ENCODE measurements at places on chromosomes 12 and 14.

- no peak for DNase-seq
Observed at GRCh38 chr12:82057770-82058169, 298.6 kb upstream of the PPFIA2 start.

DNA sequence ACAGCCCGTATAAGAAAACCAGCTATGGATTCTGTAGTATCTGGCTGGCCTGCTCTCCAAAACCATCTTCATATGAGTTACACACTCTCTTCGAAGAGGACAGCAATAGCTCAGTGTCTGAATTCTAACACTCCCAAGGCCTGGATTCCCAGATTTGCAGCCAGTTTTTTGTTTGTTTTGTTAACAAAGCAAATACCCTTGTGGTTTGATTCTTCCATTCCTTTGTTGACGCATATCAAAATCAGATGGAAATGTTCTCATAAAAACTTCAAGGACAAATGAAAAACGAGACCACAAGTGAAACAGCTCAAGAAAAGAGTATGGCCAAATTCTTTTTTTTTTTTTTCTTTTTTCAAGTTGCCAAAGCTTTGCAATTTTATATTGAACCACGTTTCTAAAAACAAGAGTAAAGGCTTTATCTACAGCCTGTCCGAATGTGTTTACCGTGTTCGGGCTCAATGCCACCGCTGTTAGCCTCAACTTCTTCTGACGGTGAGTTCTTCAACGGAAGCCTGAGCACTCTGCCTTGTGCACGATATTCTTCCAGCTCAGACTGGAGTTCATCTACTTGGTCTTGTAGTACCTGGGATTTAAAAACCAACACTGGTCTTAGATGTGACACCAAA is 67.5 kb downstream of the NIN start:
- no peak for DNase-seq

- peak; percentile 58 for DNase-seq
Observed at GRCh38 chr12:131229426-131230339, 276.0 kb downstream of the ADGRD1 start.

DNA sequence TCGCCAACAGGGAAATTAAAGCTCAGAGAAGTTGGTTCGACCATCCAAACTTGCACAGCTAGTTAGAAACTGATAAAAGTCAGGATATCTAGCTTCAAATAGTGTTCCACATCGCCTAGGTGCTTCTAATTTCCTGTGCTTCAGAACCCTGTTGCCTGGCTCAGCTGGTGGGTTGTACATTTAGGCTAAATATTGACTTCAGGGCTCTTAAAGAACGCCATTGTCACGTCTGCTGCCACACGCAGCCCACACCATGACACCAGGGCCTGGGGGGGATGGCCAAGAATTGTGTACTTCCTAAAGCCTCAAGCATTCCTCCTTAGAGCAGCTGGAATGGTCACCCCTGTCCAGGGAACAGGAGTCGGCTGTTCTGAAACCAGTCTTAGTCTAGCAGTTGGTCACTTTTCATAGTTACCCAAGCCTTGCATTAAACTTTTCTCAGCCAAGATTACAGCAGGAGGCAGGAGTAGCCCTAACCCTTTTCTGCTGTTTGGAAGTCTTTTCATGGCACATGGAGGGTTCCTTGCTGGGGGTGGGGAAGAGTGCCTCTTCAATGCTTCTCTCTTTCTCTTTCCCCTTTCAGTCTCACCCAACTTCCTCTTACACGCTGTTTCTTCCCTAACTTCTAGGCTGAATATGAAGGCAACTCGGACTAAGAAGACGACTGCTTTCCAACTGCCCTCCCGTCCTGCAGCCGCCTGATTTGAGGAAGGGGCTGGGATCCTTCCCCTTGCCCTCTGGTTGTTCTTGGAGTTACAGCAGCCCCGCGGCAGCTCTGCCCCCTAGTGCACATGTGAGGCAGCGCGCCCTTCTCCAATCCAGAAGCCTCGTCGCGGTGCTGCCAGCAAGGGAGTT is 17.1 kb downstream of the FOS start:
- peak; percentile 87 for DNase-seq

GRCh38 chr14:93173943-93174395 is 10.7 kb downstream of the MOAP1 start:
- DNase-seq: no peak

DNA sequence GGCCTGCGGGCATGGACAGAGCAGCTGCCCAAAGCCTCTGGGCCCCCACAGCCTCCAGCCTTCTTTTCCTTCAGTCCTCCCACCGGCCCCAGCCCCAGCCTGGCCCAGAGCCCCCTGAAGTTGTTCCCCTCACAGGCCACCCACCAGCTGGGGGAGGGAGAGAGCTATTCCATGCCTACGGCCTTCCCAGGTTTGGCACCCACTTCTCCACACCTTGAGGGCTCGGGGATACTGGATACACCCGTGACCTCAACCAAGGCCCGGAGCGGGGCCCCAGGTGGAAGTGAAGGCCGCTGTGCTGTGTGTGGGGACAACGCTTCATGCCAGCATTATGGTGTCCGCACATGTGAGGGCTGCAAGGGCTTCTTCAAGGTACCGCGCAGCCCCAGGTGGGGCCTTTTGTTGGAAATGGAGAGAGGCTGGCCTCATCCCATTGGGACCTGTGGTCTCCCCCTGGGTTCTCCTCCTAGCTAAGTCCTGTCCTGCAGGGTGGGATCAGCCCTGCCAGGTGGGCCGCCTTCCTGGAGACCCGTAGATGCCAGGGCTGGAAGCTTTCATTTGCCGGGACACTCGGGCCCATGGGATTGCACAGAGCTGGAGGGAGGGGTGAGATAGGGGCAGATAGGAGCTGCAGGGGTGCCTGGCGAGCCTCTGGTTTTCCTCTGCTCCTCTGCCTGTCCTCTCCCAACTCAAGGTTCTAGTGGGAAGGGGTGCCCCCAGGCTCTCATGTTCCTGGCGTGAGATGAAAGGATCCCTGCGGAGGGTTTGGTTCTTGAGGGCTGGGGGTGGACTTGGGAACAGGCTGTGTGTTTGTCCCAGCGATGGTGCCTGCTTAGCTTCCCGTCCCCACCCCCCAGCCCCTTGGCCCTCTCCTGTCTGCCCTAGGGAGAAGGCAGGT is 3.8 kb downstream of the NR4A1 start:
- DNase-seq: no peak

DNA sequence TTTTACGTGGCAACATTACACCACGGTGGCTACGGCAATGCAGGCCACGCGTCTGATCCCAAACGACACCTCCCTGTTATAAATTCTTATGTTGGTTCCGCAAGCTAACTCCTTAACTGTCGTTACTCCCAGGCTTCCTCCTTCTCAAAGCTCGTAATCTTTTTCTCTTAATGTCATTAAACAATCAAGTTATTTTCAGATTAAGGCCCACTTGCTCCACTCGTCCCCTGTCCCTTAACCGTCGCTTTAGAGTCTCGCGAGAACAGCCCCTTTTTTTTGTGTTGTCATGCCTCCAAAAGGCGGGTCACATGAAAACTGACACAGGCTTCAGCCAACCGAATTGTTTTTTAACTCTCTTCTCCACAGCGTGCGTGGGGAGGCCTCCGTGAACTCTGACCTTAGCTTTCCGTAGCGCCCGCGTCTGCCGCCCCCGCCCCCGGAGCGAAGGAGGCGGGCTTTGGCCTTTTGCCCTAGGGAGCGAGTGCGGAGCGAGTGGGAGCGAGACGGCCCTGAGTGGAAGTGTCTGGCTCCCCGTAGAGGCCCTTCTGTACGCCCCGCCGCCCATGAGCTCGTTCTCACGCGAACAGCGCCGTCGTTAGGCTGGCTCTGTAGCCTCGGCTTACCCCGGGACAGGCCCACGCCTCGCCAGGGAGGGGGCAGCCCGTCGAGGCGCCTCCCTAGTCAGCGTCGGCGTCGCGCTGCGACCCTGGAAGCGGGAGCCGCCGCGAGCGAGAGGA is at the start of gene CAND1:
Gene CAND1, plus strand, starts transcription at position 463 of the 737 bp plus-strand sequence. CDS start 360 bp downstream, outside the sequence.
- DNase-seq: peak; percentile 99

DNA sequence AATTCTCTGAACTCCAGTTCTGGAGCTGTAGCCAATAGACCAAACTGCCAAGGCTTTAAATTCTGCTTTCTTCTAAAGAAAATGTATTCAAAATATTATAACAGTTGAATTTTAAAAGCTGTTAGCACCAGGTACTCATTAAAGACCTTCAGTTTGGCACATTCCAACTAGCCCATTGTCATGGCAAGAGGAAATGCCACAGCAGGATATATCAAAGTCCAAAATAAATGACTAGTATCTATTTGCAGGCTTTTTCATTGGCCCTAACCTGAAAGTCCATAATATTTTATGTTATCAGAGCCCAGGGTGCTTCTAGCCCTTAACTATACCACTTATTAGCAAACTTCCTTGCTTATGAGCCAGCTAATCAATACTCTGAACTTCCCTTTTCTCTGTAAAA is 3.1 kb upstream of the RIC8B start:
- DNase-seq: no peak

GRCh38 chr12:12115514-12115913 is 44.8 kb downstream of the BCL2L14 start:
- no peak for DNase-seq

DNA sequence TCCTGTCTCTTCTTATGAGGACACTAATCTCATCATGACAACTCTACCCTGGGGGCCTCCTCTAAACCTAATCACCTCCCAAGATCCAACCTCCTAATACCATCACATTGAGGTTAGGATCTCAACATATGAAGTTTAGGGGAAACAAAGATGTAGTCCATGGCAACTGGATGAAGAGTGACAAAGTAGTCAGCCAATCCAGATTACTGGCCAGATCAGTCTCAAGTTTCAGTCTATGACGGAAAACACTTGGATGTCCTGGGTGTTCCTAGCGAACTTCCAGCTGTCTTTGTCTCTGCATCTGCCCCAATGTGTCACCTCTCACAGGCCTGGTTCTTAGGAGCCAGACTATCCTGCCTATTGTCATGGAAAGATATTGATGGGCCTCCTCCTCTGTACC is 630.8 kb downstream of the AACS start:
- no peak for DNase-seq

- DNase-seq: no peak
Observed at GRCh38 chr14:72503696-72504368, 390.1 kb downstream of the DPF3 start.

- DNase-seq: no peak
Observed at GRCh38 chr12:42187799-42188198, 43.1 kb upstream of the GXYLT1 start.

DNA sequence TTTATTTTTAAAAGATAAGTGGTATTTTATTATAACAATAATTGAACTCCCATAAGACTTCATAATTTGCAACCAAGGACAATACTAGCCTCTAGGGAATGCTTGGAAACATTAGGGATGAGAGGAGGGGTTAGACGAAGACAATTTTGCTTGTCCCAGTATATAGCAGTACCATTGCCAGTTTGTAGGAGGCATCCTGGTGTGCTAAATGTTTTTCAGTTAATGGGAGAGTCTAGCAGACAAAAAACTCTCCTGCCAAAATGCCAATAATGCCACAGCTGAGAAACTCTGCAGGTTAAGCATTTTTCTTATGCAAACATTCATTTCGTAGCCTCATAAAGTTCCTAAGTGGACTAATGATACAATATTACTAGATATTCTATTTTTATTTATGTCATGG is 38.1 kb downstream of the RASSF9 start:
- no peak for DNase-seq

GRCh38 chr12:27464220-27464554 is 17.7 kb downstream of the SMCO2 start:
- no peak for DNase-seq

DNA sequence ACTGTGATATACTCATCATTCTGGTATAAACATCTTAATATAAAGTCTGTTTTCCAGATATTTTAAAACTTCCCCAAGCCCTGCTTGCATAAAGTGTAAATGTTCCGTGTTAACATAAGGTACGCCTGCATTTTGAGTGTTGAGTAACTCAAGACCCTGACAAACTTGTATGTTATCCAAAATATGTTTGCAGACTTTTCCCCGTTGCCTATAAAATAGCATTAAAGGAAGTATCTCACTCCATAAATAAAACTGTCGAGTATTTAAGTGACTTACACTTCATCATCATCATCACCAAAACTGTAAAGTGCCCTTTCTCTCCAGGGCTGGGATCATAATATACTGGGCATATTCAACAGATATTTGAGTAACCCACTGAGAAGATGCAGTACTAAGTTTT is 64.6 kb upstream of the TSPAN8 start:
- DNase-seq: no peak

DNA sequence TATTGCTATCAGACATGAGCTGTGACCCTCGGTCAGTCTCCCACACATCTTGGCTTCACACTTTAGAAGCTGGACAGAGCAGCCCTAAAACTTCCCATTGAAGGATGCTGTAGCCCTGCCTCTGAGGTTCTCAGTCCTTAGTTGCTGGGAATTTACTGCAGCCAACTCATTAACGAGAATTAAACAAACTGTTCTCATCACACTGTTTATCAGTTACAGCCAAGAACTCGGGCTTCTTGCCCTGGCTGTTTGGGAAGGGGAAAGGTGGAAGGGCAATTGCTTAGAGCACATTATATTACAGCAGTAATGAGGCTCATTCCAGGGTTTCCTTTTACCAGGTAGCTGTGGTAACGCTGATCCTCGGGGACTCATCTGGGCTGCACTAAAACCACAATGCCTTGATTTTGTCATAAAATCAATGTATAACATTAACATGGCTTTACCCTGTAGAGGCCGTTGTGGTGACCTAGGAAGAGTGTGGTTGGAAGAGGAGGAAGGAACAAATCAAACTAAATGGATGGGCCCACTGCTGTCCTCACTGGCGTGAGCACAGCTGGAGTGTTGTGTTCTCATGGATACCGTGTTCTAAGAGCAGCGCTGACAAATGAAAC is 87.1 kb downstream of the GPR135 start:
- peak; percentile 60 for DNase-seq

GRCh38 chr12:70040141-70040540 is 203.1 kb upstream of the CNOT2 start:
- DNase-seq: no peak

- DNase-seq: peak; percentile 18
Observed at GRCh38 chr12:1093166-1093751, 102.2 kb downstream of the ERC1 start.

DNA sequence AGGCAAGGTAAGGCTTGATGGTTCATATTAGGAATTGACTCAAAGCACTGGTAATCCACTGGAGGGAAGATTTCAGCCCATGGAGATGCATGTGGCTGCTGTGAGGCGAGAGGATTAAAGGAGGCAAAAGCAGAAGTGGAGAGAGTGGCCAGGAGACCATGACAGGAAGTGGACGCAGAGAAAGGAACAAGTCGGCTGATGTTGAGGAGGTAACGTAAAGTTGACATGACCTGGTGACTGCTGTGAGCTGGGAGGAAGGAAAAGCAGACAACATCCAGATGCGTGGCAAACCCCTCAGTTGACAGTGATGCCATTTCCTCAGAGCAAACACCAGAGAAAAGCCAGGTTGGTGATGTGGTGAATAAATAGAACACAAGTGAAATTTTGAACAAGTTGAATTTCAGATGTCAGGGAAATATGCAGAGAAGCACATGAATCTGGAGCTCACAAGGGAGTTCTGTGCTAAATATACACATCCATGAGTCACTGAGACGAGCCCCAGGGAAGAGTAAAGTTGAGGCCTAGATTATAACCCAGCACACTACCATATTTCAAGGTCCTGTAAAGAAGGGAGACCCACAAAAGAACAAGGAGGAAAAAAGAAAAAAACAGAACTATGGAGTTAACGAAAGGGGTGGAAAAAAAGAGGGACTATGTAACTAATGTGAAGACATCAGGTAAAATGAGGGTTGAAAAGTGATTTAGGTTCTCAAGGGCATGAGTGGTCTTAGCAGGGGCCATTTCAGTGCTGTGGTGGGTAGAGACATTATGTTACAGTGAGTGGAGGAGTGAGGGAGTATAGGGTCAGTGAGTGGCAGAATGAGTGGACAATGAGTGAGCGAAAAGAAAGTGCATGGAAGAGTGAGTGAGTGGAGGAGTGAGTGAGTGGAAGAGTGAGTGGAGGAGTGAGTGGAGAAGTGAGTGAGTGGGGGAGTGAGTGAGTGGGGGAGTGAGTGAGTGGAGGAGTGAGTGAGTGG is 61.6 kb upstream of the GZMB start:
- no peak for DNase-seq

GRCh38 chr14:99101855-99102461 is 170.0 kb downstream of the BCL11B start:
- no peak for DNase-seq

Data from right kidney (tissue), 9 donors.